LHCN-M2 (cell line): ENCODE measurements at places on chromosomes 2 and 18. TPM values are rescaled to one million over a fixed set of nuclear protein-coding genes. Genes with fewer than 3 reads are reported as not detected.
A peak's percentile ranks its signal among the peaks of the same experiment; 100 is the strongest.

DNA sequence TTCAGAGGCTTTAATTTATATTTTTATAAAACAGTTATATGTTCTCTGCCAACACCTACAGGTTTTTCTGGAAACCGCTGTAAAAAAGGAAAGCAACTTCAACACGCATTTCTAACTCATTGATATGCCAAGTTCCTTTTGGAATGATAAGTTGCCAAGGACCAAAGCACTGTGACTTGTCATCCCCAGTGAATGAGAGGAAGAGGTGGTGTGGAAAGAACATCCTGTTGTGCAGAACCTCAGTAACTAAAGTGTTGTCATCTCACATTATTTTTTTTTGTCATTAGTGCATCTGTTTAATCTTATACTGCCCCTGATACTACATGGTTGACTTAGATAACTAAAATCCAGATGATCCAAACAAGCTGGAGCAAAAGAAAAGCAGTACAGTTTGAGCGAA lies 96.0 kb upstream of the NEUROD1 start:
- no peak for DNase-seq

GRCh38 chr2:74174909-74175308 lies 3.8 kb downstream of the MOB1A start:
- no peak for DNase-seq

DNA sequence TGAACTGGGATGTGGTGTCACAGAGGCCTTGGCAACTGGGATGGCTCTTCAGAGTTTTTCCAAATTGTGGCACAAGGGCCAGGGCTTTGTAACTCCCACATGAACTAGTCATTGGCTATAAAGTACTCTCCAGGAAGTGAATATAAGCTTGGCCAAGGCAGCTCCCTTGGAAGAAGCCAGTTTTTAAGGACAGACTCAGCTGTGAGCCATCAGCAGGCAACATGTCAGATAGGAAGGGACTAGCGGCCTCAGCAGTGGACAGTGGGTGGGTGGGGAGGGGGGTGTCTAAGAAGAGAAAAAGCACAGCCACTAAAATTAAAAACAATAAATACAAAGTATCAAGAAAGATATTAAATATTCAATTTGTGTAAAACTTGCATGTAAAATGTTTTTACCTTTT lies 691.1 kb upstream of the PIK3C3 start:
- DNase-seq = no peak

GRCh38 chr2:145655165-145655765 lies 1135.3 kb upstream of the ZEB2 start:
- no peak for DNase-seq

GRCh38 chr2:26934335-26934724 lies 36.1 kb upstream of the MAPRE3 start:
- no peak for DNase-seq

DNA sequence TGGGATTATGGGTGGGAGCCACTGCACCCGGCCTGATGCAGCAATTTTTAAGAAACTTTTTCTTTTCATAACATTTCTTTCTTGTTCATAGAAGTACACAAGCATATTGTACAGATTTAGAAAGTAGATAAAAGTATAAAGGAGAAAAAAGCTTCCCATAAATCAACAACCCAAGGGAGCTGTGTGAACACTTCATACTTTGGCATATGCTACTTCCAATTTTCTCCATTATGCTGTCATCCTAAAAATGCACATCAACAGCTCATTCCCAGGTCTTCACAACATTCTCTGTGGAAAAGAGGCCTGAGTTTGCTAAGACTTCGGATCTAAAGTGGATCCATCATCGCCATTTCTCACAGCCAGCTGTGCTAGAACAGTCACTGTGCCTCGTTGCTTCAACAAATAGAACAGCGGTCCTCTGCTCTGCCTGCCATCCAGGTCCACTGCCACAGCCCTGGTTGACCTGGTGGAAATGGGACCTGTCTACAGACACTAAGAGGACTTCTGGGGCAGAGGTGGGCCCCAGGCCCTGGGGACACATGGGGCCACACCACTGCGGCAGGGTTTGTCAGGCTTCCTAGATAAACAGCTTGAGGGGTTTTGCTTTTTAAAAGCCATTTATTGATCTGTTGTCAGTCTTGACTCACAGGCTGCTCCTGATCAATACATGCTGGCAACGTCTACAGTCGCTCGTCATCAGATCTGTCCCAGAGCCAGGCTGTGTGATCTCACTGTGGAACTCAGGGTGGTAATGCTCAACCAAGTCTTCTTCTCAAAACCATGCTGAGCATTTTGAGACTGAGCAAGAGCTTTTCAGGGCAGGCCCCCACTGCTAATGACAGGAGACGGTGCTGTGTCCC lies 72.7 kb upstream of the MGAT4A start:
- DNase-seq = no peak

DNA sequence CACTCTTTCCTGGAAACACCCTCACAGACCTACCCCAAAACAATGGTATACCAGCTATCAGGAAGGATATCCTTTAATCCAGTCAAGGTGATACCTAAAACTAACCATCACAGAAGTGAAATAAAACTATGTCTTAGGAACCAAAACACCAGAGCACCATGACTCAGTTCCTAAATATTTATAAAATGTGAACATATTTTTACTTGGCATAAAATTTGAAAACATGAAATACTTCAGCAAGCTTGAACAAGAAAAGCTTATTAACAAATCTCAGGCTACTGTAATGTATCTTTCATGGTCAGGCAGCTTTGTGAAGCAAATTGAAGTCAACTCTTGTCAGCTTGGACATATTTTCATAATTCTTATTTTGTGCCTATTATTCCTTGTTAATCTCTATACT lies 440.8 kb upstream of the CDH20 start:
- peak; percentile 46 for DNase-seq

GRCh38 chr2:42268528-42269151 lies 92.4 kb downstream of the COX7A2L start:
- DNase-seq = no peak

GRCh38 chr2:86028766-86029381 lies 76.8 kb downstream of the POLR1A start:
- DNase-seq = no peak

- DNase-seq = no peak
Observed at GRCh38 chr2:170013802-170014551, 164.0 kb upstream of the MYO3B start.

GRCh38 chr2:26986576-26986975 lies 16.1 kb downstream of the MAPRE3 start:
- DNase-seq = no peak

DNA sequence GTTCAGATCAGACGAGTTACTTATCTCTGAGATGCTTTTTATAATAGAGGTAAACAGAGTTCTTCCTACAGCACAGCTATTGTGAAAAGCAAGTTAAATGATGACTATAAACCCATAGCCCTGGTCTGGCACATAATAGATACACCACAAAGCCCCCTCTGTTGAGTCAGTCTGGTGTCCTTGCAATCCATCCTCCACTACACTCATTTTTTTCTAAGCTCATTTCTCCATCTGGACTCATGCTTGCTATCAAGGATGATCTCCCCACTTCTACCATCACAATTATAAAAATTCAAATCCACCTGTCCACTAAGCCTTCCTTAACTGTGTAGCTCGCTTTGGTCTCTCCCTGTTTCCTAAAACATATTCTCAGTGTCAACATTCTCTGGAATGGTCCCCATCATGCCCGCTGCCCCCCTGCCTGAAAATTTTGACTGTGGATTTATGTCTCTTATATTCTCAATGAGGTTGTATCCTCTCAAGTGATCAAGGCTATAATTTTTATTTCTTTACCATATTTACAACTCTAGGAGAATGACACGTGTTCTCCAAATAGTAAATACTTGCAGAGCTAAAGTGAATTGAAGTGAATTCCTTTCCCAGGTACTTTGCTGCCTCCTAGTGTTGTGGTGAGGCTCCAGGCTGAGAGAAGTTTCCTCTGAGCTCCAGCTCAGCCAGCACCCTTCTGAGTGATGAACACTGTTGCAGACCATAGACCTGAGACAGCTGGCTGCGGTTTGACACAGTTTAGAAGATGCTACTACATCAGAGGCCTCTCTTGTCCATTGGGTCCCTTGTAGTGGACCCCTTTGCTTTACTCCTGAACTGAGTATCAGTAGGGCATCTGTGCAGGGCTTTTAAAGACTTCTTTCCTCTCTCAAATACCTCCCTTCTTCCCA lies 108.7 kb downstream of the DPP10 start:
- no peak for DNase-seq

DNA sequence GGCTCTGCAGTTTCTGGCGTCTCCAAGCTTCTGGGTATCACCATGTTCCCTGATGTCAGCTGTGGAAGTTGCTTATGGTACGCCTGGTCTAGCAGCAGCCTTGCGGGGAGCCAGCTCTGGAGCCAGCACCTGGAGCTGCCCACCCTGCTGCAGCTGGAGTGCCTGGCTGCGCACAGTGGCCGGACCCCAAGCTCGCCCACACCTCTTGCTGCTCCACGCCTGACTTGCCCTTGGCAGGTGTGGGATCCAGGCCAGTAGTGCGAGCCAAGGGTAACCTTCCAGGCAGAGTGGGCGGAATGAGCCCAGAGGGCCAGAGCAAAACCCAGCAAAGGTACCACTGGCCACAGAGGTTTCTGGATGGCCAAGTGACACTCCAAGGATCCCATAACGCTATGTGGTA lies 13.2 kb upstream of the EML6 start:
- no peak for DNase-seq

GRCh38 chr2:43041173-43041591 lies 185.2 kb downstream of the ZFP36L2 start:
- DNase-seq = no peak

GRCh38 chr2:43312755-43313641 lies 86.6 kb upstream of the ZFP36L2 start:
- DNase-seq = peak; percentile 83

GRCh38 chr2:9627310-9627709 lies 3.5 kb downstream of the YWHAQ start:
- peak; percentile 31 for DNase-seq

DNA sequence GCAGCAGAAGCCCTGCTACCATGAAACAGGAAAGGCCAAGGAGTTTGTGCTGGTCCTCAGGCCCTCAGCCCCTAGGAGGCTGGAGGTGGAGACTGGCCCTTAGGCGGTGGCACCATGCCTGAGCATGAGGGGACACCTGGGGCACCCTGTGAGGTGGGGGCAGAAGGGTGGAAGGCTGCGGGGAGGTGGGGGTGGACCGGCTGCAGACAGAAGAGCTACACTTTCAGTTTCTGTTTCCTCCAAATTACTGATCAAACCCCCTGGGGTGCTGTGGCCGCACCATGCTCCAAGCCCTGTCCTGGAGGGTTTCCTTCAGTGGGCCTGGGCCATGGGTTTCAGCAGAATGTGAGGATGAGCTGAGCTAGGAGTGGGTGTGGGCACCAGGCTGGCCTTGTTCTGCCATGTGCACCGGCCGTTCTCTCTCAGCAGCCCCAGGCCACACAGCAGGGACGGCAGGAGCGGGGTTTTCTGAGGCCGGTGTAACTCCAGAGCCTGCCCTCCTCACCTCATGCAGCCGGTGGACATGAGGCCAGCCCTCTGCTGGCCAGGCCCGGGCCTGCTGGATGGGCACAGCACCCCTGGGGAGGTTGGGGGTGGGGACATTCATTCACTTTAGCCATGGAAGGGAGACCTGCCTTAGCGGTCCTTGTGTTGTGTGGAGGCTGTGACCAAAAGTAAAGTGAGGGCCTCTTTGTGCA lies 51.5 kb downstream of the PLEKHB2 start:
- no peak for DNase-seq

DNA sequence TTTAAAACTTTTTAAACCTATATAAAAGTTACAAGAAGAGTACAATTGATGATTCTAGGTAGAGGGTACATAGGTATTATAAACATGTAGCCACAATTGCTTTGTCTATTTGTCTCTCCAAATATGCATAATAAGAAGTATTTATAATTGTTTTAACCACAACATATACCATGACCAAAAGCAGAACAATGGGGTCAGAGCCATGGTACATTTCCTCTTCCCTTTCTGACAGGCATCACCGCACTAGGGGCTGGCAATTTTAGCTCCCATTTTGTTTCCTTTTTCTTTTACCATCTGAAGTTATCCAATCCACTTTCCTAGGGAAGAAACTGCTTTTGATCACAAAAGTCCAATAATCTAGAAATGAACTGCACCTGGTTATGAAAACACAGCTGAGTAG lies 49.3 kb downstream of the TMX3 start:
- no peak for DNase-seq

GRCh38 chr2:75022516-75022915 lies 64.1 kb downstream of the POLE4 start:
- peak; percentile 29 for DNase-seq

GRCh38 chr2:216335252-216335651 lies 37.0 kb downstream of the MARCHF4 start:
- no peak for DNase-seq

GRCh38 chr2:8659092-8659734 lies 22.6 kb upstream of the ID2 start:
- no peak for DNase-seq

GRCh38 chr2:170968205-170969003 lies 39.4 kb downstream of the GORASP2 start:
- no peak for DNase-seq

The CKAP2L gene
- total RNA-seq = 23.9 and 33.2 TPM in 2 replicates

The PSMA8 gene
- not detected in 2 replicates for total RNA-seq

The ADRA2B gene
- not detected in 2 replicates for total RNA-seq

The CDK15 gene
- 45.2 and 47.9 TPM in 2 replicates for total RNA-seq

The MBD1 gene
- 78.2 and 84.9 TPM in 2 replicates for total RNA-seq

The CYS1 gene
- 0.13 TPM in 1 of 2 replicates, not detected in the other for total RNA-seq

The NYAP2 gene
- total RNA-seq = not detected in 2 replicates

The DSC2 gene
- total RNA-seq = not detected in 2 replicates

The IMMT gene
- total RNA-seq = 71.9 and 83.1 TPM in 2 replicates

The XRCC5 gene
- total RNA-seq = 374 and 398 TPM in 2 replicates

The FBXO41 gene
- total RNA-seq = 4.0 and 4.8 TPM in 2 replicates
